ENCODE measurements at places on chromosomes 2 and 18.
A peak's percentile ranks its signal among the peaks of the same experiment; 100 is the strongest.

- no peak for DNase-seq
These were observed 33.3 kb downstream of the UXS1 start for GRCh38 chr2:106160786-106161261.

DNA sequence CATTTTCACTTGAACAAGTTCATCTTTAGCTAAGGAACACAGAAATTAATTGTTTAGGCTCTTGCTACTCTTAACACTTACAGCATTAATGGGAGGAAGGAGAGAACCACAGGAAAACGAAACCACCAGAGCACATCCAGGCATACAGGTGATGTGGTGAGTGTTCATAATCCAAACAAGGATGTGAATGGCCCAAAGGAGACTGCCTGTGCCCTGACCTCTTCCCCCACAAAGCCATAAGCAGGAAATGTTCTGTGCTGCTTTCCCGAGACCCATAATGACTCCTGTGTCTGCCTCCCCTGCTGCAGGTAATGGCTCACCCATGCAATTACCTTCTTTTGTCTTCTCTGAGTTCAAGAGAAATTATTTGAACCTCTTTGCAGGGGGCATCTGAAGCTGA is 295.9 kb upstream of the LINC00305 start:
- DNase-seq: no peak

GRCh38 chr2:214232271-214232670 is 178.6 kb upstream of the VWC2L start:
- no peak for DNase-seq

GRCh38 chr2:195961873-195962272 is 106.8 kb downstream of the DNAH7 start:
- DNase-seq: no peak

DNA sequence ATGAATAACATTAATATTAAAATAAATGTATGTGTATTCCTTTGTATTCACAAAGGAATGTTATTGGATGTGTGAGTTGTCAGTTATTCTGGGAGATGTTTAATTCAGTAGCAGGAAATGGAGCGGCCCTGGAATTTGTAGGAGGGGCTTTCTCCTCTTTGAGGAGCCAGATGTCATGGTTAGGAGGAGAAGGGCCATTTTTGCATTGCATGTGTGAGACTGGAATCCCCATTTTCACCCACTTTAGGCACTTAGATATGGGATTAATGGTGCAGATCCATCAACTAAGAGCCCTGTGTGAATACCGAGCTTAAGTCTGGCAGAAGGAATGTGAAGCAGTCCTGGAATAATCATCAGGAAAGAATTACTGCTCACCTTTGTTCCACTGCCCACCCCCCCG is 439.2 kb downstream of the PARD3B start:
- no peak for DNase-seq

- no peak for DNase-seq
These were observed 325.4 kb downstream of the ERBB4 start for GRCh38 chr2:212213191-212213590.

- DNase-seq: no peak
These were observed 4.0 kb downstream of the EGR4 start for GRCh38 chr2:73289304-73289703.

GRCh38 chr2:18752022-18752493 is 162.7 kb upstream of the NT5C1B start:
- peak; percentile 91 for DNase-seq

DNA sequence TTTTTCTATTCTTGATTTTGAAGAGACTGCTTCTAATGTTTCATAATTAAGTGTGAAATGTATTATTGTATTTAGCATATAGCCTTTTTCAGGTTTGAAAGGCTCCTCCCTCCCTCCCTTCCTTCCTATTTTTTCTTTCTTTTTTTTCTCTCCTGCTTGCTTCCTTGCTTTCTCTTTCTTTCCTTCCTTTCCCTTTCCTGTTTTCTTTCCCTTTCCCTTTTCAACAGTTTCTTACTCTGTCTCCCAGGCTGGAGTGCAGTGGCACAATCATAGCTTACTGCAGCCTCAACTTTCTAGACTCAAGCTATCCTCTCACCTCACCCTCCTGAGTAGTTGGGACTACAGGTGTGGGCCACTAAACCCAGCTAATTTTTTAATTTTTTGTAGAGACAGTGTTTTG is 44.6 kb downstream of the RMDN2 start:
- DNase-seq: no peak

DNA sequence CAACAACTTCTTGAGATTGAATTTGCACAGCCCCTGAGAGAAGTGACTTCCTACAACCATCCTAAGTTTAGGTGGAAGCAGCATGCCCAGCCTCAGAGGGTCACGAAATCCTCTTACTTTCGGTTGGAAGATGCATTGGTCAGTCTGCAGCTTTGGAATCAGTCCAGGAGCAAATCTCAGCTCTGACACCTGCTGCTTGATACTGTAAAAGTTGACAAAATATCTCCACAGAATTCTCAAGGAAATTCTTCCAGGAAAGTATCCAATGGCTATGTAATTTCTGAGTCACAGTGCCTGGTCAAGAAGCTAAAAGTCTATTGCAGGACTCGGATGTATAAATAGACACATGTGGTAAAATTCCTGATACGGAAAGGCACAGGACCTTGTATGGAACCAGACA is 414.5 kb upstream of the GYPC start:
- no peak for DNase-seq

- DNase-seq: no peak
These were observed 117.1 kb downstream of the RNF144A start for GRCh38 chr2:7034303-7034702.

GRCh38 chr18:76592981-76593381 is 97.9 kb upstream of the ZNF516 start:
- peak; percentile 79 for DNase-seq

DNA sequence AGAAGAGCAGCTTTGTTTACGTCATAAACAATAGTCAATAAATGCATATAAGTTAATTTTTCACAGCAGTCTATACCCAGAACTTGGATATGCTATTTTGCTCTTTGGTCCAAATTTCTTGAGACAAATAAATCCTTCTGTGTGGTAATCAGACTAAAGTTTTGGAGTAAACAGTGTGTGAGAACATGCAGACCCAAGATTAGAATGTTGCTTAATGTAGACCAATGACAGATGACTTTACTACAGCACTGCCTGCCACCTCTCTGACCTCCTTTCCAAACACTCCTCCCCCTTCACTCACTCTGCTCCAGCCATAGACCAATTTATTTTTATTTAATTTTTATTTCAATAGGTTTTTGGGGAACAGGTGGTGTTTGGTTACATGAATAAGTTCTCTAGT is 115.3 kb upstream of the TANK start:
- peak; percentile 83 for DNase-seq

DNA sequence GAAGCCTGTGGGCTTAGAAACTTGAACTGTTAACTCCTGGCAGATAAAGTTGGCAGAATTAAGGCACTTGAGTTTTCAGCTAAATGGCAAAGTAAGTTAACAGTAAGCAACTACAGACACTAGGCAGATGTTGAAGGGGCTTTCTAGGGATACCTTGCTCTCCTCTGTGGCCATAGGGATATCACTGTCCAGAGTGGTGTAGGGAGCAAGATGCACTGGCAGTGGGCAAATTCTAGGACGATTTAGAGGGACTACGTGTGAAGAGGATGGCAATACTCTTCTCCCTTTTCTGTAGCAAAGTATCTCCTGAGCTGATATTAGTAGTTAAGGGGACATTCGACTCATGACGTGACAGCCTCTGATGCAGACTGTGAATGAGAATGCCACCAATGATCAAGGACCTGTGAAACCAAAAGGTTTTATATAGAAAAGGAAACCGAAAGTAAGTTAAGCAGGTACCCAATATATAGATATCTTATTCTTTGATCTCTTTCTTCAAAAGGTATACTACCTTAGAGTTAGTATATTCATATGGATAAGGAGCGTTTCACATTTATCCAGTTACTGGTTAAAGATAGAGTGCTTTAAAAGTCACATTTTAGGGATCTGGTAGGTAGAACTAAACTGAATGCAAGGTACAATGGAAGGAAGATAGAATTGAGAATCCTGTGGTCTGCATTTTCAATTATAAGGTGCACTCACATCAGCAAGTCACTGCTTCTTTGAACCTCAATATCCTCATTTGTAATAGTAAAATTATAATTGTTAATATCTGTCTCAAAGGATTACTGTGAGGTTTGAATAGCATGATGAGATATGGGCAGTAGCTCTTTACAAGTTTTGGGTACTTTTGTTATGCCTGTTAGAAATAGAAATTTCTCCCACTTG is 106.4 kb downstream of the KCNH7 start:
- DNase-seq: no peak

GRCh38 chr2:74596584-74596983 is 42.1 kb downstream of the DOK1 start:
- DNase-seq: no peak

DNA sequence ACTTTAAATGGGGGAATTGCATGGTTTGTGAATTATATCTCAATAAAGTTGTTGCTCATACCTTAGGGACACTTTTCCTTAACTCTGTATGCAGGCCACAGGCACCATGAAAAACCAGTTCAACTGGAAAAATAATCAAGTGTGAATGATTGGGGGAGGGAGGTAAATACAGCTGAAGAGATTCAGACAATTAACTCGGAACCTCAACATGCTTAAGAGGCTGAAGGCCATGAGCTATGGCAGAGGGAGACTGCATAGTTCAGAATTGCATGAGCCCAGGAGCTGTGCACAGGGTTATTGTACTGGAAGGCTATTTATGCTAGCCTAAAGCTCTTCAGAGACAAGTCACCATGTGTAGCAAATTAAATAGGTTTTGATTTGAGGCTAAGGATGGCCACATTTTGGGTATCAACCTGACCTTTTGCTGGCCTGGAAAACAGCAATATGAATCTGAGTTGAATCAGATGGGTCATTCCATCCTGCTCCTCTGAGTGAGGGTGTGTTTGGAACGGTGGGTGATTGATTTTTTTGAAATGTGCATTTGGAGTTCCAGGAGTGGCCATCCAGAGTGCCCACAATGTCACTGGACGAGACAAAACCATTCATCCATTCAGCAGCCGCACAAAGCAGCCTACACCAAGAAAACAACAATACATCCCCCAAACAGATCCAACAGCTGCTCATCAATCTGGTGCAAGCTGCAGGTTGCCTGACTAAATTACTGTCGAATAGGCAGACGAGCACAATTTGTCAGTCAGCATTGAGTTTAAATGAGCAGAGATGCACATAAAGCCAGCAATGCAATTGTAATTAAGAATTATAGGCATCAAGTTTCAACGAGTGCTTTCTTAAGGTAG is 42.5 kb downstream of the HRH4 start:
- no peak for DNase-seq

DNA sequence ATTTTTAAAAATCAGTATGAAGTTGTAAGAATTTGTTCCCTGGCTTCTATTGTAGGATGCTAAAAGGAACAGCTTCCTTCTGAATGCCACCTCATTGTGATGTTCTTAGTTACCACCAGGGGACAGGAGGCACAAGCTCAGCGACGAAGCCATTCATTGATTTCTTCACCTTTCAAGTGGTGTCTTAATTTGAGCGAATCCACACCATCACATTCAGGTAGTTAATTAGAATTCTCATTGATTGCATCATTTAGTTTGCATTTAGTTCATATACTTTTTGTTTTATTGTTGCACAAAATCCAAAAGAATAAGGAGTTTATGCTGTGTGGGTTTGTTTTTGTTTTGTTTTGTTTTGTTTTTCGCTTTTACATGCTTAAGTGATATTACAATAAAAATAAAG is 23.1 kb downstream of the CYP27C1 start:
- DNase-seq: no peak

- no peak for DNase-seq
These were observed 11.6 kb downstream of the TYMS start for GRCh38 chr18:669077-669476.

- peak; percentile 19 for DNase-seq
These were observed 140.2 kb downstream of the PLCL1 start for GRCh38 chr2:197944416-197945096.

DNA sequence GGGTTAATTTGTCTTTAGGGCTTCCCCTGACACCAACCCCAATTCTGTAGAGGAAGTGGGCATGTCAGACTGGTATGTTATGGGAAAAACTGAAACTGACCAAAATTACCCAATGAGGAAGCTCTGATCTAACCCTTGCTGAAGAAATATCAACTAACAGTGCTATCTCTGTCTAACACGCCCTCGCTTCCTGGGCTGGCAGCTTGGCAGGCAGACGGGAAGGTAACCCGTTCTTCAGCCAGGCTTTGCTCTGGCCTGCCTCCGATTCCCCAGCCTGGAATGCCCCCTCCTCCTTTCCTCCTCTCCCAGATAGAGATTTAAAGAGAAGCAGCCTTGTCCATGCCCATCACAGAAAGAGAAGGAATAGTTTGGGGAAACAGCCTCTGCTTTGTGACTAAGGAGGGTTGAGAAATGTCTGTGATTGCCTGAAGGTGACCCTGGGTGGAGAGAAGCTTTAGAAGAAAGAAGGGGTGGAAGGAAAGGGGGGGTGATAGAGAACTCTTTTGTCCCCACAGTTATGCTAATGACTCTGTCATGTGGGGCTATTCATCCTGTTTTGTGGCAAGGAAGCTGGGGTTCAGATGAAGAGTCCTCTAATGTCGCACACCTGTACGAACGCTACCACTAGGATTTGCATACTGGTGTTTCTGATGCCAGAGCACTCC is 15.4 kb downstream of the HK2 start:
- DNase-seq: peak; percentile 82

- DNase-seq: peak; percentile 35
These were observed 2.4 kb downstream of the GLS start for GRCh38 chr2:190882856-190883582.

GRCh38 chr2:179133016-179133415 is 83.1 kb upstream of the CCDC141 start:
- DNase-seq: no peak

DNA sequence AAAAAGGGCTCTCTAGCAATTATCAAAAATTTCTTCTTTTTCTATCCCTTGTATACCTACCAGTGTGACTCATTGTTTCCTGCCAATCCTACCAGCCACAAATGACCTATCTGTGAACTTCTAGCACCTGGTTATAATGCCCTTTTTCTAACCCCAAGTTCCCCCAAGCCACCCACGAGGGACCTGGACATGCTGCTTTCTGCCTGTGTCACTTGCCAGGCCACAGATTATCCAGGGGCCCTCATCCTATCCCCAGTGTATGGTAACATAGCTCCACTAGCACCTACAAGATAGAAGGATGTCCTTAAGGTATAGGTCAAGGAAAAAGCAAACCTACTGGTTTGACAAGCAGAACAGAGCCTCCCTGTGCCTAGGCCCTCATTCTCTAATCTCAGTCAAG is 26.8 kb downstream of the AAK1 start:
- DNase-seq: no peak

GRCh38 chr2:69581774-69582581 is 61.6 kb downstream of the AAK1 start:
- peak; percentile 40 for DNase-seq

DNA sequence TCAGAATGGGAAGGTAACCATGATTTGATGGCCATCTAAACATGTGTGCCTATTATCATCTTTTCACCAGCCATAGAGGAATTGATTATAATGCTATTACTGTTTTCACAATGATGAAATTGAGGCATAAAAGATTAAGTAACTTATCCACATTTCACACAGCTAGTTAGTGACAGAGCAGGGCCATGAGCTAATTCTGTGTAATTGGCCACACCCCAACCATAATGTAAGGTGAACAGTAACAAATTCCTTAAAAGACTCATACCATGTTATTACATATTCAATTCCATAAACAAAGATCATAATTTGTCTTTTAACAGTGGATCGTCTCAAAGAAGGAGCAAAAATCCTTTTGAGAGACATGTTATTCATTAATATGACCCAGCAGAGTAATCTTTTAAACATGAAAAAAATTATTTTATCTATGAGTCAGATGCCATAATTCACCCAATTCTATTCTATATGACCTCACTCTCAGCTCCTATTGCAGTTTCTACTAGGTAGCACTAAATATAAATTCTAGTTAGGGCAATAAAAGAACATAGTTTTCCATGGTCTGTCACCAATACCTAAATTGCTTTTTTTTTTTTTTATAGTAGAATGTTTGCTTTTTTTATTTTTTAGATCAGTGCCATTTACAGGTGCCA is 475.8 kb upstream of the SLC39A10 start:
- no peak for DNase-seq
